NCI-H774 (cell line): ENCODE measurements at places on chromosomes 1 and 21.
A peak's percentile ranks its signal among the peaks of the same experiment; 100 is the strongest.

- no peak for DNase-seq
Measured at GRCh38 chr1:71273334-71273733, 192.5 kb upstream of the ZRANB2 start.

DNA sequence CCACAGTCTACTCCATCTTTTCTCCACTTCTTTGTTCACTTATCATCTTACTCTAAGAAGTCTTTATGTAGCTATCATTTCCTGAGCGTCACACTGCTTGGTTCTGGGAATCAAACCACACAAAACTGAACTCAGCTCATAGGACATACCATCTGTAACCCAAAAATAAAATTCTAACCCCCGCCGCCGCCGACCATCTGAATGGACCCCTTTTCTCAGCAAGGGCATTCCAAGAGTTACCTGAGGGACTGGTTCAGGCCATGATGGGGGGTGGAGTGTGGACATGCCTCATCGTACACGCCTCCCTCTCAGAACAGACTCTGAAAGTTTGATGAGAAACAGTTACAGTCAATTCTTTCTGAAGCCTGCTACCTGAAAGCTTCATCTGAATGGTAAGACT lies 12.6 kb upstream of the CHI3L2 start:
- DNase-seq = no peak

GRCh38 chr1:76764638-76765454 lies 102.4 kb upstream of the ST6GALNAC5 start:
- peak; percentile 57 for DNase-seq

- no peak for DNase-seq
Measured at GRCh38 chr1:171258429-171258828, 10.1 kb downstream of the FMO1 start.

- no peak for DNase-seq
Measured at GRCh38 chr1:212284332-212284743, 872 bp upstream of the PPP2R5A start.

DNA sequence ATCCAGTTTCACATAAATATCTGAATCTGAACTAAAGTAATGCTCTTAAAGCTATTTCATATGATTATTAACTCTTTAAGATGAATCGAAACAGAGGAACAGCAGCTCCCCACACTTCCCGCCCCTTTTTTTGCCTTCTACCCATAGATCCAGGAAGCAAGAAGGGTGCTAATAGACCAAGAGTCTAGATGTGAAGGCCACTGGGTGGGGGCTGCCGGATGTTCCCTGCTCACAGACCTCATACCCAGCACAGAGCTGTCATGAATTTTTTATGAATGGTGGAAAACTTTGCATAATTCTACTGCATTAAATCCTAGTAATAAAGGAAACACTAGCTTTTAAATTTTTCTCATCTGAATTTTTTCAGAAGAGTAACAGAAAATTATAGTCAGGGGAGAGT lies 283.9 kb upstream of the SGIP1 start:
- DNase-seq = no peak

- DNase-seq = no peak
Measured at GRCh38 chr1:32311709-32312393, 20.0 kb downstream of the HDAC1 start.

DNA sequence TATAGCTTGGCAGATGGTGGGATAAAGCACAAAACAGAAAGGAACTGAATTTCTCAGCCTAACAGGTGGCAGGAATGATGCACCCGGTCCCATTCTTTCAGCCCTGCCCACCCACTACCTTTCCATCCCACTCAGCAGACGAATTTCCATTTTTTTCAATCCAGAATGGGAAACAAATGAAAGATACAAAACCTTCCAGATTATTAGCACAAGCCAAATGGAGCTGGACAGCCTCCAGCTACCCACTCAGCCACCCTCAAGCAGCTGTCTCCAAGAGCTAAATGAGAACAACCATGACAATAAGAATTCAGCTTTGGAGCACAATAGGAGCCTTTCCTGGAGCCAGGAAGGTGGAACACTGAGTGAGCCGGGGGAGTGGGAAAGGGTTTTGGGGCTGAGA lies 96.3 kb upstream of the ST6GALNAC5 start:
- no peak for DNase-seq

- DNase-seq = no peak
Measured at GRCh38 chr1:161492827-161493226, 12.4 kb upstream of the FCGR2A start.

DNA sequence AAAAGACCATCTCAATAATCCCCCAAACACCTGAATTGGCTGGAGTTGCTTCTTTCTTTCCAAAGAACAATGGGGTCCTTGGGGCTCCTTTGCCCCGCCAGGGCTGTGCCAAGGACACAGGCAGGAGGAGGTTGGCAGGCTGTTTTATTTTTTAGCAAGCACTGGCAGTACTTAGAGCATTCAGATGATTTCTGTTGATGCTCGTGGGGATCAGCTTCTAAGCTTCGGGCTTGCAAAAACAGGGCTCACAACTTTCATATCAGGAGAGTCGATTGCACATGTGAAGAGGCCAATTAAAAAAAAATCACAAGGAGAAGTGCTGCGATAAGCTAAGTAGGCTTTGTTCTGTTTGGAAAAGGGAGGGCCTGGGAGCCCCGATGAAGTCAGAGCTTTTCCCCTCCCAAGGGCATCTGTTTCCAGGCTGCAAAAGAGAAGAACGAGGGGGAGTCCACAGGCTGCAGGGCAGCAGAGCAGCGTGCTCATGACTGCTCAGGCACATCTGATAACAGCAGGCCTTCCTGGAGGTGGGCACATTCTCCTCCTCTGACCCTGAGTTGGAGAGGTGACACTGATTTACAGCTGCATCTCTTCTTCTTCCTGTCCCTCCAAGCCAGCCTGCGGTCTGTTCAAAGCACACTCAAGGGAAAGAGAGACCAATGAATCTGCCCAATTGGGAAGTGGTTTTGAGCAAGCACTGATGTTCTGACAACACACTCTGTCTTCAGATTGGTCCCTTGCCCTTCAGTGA lies 27.3 kb upstream of the BCAR3 start:
- DNase-seq = no peak

DNA sequence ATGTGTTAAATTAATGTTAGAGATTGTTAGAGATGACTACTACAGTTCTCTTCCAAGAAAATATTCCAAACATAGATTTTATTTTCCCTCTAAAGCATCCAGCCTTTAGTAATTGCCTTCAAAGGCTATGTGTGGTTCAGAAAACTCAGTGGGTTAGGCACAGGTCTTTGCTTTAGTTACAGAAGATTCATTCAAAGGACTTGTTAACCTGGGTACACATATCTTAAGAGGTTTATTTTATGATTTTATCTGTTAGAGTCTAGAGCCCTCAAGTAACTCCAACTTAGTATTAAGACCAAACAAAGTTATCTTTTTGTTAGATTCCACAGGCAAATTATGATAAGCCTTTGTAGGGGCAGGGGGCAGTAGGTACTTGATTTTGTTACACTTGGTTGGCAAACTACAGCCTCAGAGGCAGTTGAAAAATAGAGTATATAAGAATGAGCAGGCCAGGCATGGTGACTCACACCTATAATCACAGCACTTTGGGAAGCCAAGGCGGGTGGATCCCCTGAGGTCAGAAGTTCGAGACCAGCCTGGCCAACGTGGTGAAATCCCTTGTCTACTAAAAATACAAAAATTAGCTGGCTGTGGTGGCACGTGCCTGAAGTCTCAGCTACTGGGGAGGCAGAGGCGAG lies 37.9 kb downstream of the CXADR start:
- DNase-seq = no peak

GRCh38 chr1:44801491-44802305 lies 1.5 kb downstream of the PLK3 start:
- DNase-seq = no peak

GRCh38 chr21:41564871-41565274 lies 56.9 kb upstream of the TMPRSS2 start:
- DNase-seq = no peak

GRCh38 chr1:203765029-203765837 lies at the start of gene LAX1:
LAX1 (plus strand) TSS chr1:203765183; CDS start chr1:203765566, 383 bp downstream.
- no peak for DNase-seq

DNA sequence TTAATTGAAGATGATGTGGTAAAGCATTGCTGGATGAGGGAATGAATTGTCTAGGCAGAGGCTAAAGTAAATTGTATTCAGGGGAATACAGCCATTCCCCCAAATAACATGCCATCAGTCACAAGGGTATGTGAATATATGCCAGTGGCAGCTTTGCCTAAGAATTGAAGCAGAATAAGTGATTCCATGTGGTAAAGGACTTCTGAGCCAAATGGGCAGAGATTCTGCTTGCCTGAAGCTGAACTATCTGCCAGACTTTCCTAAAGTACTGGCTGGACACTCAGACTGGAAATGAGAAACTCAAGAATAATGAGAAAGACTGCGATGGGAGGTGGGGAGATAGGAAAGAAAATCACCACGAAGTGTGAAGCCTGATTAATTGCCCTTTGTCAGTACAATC lies 2.4 kb downstream of the LIX1L start:
- no peak for DNase-seq

- no peak for DNase-seq
Measured at GRCh38 chr1:1318131-1318652, 6.3 kb downstream of the INTS11 start.

DNA sequence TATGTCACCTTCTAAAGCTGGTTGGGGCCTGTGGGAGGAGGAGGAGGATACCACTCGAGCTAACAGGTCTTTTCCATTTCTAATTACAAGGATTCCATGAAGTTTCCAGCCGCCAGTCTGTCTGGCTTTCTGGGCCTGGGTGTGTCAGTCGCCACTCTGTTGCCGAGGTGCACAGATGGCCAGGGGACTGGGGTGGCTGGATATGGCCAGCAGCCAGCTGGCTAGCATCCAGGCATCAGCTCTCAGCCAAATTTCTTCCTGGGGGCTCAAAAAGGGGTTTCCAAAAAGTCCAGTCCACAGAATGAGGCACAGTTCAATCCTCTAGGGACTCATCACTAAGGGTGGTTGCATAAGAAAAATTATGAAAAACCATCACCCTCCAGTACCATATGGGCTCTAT lies 32.4 kb downstream of the ITPKB start:
- no peak for DNase-seq

GRCh38 chr1:94873520-94874351 lies 53.2 kb downstream of the CNN3 start:
- peak; percentile 10 for DNase-seq

DNA sequence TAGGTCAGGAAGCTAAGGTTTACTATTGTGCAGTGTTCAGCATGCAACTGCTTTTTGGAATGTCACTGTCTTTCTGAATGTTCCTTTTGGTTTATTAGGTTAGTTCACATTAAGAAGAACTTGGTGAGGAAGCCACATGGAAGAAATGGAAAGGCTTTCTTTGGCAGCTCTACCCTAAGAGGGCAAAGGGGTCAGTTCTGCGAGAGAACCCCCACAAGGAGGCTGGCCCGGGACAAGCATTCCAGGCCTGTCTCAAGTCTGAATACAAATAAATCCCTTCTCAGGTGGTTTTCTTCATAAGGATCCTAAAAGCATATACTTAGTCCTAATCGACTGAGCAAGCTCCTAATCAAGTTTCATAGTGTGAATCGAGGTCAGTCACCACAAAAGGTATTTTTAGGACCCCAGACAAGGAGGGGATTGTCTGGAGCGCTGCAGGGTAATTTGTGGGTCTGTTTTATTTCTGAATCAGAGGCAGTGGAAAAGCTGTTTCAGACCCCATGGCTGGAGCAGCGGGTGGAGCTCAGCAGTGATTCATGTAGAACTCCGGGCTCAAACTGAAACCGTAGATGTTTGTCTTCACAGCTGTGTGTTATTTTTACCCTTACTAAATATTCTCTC lies 63.3 kb downstream of the ERG start:
- no peak for DNase-seq
